ENCODE measurements at places on chromosomes 4 and X.

GRCh38 chr4:138542191-138542776 lies 300.1 kb upstream of the SLC7A11 start:
- DNase-seq: no peak

GRCh38 chr4:189124149-189124758 lies 816.4 kb upstream of the FRG1 start:
- DNase-seq: no peak

DNA sequence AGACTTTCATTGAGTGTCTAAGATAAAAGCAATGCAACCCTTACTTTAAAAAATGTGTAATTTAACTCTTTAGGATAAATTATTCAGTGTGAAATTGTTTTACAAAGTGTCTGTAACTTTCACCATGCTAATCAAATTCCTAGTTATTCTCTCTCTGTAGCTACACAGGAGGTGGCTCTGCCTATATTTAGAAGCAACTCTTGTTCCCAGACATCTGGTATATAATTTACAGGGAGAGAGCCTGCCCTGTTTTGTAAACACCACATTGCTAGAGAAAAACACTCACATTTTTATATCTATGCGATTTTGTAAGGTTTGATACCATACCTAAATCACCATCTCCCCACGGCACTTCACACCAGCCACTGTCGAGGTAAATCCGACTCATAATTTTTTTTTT lies 35.5 kb upstream of the SPATA4 start:
- no peak for DNase-seq

- no peak for DNase-seq
These were observed 73.7 kb downstream of the CHST7 start for GRCh38 chrX:46647251-46647650.

DNA sequence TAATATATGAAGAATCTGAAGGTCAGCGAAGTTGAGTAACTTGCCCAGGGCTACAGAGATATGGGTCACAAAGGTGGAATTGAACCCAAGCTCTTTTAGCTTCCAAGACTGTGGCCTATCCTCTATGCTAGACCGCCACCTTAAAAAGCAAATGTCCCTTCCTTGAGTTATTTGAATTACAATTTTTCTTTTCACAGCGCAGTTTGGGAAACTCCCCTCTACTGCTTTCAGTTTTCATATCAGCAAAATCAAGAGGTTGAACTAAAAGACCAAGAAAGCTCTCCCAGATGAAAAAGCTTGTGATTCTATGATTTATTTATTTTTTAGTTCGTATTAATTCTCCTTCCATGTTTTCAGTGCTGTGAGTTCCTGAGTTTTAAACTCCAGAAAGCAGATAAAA lies 174.5 kb upstream of the C1QTNF7 start:
- no peak for DNase-seq

DNA sequence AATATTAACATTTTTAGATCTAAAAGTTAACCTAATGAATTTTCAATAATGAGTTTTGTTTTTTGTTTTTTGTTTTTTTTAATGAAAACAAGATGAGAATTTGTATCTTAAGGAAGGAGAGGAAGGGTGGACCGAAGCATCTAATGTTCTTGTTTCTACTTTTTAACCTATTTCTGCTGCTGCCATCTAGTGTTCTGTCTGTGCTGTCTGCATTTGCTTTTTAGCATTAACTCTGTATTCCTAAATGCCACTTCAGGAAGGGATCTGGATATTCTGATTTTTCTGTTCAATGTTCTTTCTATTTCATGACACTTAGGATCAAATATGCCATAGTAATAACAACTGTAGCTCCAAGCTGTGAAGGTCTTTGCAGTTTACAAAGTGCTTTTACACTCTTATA lies 161.7 kb downstream of the BRWD3 start:
- no peak for DNase-seq

- DNase-seq: no peak
These were observed 75.2 kb downstream of the IL1RAPL2 start for GRCh38 chrX:104641176-104641575.

GRCh38 chr4:111957116-111957515 lies 188.1 kb upstream of the FAM241A start:
- no peak for DNase-seq

DNA sequence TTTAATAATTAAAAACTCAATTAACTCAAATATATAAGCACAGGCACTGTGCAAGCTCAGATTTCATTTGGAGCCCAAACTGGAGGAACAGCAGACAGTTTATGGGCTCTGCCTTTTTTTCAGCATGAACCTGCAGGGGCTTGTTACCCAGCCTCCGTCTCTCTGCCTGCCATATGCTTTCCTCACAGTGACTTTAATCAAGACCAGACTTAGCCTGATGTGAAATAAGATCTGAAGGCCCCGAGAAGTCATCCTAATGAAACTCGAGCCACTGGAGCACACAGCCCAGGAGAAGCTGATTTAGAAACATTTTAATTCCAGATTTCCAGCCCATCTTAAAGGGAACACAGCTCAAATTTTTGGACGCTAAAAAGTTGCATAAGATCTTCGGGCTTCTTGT lies 55.6 kb downstream of the SPATA18 start:
- no peak for DNase-seq

- no peak for DNase-seq
These were observed 369.4 kb upstream of the CNKSR2 start for GRCh38 chrX:21004835-21005234.

DNA sequence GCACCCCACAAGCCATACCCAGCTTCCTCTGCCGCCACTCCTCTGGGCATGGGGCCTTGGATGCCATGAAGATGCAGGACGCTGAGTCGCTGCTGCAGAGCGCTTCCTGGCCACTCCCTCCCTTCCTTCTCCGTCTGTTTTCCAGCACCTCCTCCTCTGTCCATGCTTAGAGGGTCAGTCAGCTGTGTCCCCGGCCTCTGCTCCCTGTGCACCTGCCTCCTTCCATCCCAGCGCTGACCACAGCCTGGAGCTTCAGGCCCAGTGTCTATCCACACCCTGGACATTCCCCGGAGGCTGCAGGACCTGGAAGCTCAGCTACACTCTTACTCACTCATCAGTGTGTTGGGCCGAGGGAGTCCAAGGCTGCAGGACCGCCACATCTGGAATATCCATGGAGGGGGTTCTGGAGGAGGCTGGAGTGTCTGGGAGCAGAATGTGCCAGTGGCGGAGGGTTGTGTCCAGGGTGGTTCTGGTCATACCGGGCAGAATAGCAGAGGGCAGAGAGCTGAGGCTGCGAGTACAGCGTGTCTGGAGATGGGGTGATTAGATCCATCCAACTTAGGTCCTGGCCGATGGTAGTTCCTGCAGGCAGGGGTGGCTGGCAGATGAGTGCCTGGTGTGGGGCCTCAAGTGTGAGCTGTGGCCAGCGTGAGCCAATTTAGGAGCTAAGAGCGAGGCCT lies 58.6 kb upstream of the ADRA2C start:
- no peak for DNase-seq

DNA sequence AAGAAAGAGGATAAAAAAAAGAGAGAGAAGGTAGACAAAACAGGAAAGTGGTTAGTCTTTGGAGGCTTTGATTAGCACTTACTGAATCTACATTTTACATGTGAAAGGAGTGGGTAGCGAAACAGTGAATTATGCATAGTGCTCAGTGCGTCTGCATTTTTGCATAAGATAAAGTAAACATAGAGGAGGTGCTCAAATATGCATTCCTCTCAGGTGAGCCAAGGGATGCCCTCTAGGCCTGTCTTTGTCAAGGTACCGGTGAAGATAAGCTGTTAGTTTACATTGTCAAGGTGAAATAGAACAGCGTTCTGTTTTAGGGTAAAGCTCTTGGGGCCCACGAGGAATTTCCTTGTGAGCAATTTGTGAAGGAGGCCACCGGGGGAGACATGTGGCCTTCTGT lies 260.6 kb downstream of the TRIML1 start:
- no peak for DNase-seq

DNA sequence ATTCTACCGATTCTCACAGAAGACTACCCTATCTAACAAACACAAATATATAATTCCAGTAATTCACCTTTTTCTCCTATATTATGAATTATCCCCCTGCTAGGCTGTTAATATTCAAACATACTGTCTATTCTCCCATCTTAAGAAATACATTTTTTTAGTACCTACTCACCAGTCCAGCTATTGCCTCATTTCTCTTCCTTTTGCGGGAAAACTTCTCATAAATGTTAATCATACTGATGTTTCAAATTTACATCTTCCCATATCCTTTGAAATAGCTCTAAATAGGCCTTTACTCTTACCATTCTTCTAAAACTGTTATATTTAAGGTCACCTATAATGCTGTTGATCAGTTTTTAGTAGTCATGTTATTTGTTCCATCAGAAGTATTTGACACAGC lies 759.1 kb upstream of the SLIT2 start:
- no peak for DNase-seq

DNA sequence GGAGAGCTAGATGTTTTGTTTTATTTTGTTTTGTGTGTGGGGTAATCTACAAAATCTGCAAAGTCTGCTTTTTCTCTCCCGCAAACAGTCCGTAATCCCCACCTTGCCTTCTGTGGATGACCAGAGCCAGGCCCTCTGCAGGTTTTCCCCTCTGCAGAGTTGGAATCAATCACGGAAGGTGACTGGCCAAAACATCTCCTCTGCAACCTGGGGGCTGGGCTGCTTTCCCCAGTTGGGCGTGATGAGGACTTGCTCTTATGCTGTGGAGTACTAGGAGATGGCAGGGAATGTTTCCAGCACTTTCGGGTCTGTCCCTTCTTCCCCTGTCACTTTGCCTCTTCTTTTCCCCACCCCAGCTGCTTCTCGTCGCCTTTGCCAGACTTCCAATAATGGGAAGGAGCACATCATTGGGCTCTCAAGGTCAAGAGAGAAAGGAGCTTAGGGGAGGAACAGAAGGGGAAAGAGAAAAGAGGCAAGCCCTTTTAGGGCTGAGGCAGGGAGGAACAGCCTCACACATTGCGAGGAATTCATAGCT lies 1.1 kb downstream of the TMEM35A start:
- no peak for DNase-seq

DNA sequence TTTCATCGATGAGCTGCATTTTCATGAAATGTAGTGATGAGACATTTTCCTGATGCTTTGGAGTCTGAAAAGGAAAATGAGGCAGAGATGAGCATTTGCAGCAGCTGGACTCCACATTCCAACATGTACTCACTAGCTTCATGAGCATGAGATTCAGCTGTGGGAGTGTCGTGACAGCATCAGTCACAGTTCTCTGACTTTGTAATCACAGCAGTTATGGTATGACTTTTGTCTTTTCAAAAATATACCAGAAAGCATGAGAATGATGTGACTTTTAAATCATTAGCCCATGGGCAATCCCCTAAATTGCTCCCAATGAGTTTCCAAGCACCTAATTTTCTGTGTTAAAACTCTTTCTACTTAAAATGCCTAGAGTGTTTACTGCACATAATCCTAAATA lies 18.3 kb upstream of the MSL3 start:
- no peak for DNase-seq

- no peak for DNase-seq
These were observed 614.7 kb upstream of the EPHA5 start for GRCh38 chr4:66284991-66285451.

DNA sequence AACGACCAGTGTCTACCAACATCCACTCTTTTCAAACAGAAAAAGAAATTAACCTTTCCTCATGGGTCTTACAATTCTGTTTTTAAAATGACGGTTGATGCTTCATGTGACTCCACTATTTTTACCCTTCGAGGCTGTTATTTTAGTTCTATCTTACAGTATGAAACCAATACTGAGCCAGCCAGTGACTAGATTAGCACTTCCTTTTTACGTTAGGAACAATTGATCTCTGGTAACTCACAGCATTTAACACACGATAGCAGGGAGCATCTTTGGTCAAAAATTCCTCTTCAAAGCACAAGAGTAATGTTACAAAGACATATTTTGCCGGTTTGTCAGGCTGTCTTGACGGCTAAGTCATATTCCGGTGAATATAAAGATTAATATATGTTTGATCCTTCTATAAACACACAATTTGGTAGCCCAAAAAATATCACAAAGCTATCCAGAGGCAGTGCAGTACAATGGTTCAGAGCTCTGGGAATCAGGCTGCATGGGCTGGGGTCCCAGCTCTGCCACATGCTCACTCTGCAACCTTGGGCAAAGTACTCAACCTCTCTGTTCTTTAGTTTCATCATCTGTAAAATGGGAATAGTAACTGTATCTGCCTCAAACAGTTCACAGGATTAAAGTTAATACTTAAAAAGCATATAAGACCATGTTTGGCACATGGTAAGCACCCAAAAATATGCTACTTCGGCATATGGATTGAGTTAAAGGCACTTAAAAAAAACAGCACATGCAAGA lies 62.9 kb upstream of the TXK start:
- DNase-seq: no peak

DNA sequence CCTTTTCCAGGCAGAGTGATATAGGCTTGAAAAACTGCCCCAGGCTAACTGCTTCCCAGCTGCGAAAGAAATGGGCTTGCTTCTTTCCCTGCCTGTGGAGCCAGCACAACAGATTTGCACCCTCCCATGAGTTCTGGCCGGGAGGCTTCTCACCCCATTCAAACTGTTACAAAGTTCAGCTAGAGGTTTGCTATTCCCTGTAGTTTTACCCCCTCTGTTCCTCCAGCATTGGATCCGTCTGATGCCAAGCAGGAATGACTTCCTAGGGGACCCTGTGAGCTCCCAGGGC lies 87.6 kb upstream of the NDST4 start:
- DNase-seq: no peak

DNA sequence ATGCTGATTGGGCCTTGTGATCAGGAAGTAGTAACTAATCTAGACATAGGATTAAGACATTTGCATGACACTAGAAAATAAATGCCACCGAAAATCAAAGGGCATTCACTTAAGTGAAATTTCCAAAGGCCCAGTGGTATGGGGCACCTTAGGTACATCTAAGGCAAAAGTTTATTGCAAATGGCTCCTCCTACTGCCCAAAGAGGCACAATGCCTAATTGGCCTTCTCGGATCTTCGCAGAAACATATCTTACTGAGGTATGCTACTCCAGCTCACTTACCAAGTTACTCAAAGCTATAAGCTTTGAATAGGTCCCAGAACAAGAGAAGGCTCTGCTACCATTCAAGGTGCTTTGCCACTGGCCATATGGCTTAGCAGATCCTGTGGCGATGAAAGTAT lies 174.8 kb upstream of the CXCL13 start:
- DNase-seq: no peak

GRCh38 chr4:13483136-13483767 lies 888 bp downstream of the RAB28 start:
- no peak for DNase-seq

DNA sequence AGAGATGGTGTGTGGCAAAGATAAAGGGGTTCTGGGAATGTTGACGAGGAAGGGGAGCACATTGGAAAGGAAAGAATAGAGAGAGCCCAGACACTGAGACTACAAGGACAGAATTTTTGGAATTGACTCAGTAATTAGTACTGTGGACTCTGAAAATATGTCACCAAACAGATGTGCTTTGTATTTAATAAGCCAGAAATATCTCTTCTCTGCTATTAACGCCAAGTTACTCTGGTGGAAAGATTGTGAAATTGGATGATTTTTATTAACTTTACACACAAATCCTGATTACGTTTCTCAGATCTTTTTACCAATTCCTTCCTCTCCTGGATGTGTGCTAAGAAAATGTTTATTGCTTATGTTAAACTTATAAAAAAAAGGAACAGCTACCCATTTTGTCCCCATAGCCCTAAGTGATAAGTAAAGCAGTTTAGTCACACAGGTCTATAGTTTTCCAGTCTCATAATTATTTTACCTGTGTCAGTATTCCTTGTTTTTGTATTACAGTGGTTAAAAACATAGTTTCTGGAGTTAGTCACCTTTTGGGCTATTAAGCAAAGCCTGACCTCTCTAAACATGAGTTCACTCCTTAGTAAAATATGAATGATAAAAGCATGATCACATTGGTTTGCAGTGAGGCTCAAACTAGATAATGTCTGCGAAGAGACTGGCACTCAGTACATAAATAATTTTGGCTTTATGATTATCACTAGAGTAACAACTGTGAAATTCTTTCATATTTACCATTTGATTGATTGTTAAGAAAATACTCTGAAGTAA lies 1068.3 kb downstream of the STIM2 start:
- no peak for DNase-seq

Measured in CD4-positive, alpha-beta T cell treated with Interleukin-10 for 1 hour (primary cell).